ENCODE measurements at places on chromosomes 11 and 22. TPM values are rescaled to one million over a fixed set of nuclear protein-coding genes. Genes with fewer than 3 reads are reported as not detected.

DNA sequence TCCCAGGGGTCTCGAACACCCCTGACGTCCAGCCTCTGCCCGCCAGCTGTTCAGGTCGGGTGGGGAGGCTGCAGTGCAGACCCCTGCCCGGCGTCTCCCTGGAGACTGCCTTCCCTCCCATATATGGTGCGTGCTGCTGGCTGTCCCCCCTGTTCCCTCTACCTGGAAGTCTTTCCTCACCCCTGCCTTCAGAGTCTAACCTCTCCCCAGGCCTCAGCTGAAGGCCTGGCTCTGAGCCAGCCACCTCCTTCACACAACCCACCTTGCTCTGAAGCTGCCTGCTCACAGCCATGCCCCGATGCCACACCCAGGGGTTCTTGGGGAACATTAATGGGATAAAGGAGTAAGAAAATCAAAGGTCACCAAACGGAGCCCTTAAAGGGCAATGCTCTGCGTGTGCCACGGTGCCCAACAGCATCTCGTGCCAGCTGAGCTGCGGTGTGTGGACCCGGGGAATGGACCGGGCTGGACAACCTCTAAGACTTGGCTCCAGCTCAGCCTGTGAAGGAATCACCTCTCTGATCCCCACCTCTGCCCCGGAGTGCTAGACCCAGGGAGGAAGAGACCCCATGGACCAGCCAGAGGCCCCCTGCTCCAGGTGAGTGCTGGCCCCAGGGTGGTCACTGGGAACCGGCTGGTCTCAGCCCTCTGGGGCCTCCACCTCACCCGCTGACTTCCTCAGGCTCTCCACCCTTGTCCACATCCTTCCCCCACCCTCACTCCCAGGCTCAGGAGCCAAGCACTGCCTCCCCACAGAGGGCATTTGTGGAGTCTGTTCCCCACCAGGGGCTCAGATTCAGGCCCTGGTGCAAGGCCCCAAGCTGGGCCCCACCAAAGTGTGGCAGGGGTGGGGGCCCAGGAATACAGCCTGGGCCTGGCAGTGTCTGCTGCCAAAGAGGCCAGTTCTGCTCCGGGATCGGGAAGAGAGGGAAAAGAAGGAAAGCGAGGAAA is at the start of gene NLRP6:
Gene NLRP6 (plus strand): TSS at position 407 of the 951 bp plus-strand sequence. CDS start 163 bp downstream, at position 570.
- no peak for DNase-seq

The SPI1 gene
- total RNA-seq: not detected

GRCh38 chr22:45240104-45240809 is 437 bp downstream of the KIAA0930 start:
- DNase-seq: no peak

The POTEH gene
- 1.2 TPM for total RNA-seq

DNA sequence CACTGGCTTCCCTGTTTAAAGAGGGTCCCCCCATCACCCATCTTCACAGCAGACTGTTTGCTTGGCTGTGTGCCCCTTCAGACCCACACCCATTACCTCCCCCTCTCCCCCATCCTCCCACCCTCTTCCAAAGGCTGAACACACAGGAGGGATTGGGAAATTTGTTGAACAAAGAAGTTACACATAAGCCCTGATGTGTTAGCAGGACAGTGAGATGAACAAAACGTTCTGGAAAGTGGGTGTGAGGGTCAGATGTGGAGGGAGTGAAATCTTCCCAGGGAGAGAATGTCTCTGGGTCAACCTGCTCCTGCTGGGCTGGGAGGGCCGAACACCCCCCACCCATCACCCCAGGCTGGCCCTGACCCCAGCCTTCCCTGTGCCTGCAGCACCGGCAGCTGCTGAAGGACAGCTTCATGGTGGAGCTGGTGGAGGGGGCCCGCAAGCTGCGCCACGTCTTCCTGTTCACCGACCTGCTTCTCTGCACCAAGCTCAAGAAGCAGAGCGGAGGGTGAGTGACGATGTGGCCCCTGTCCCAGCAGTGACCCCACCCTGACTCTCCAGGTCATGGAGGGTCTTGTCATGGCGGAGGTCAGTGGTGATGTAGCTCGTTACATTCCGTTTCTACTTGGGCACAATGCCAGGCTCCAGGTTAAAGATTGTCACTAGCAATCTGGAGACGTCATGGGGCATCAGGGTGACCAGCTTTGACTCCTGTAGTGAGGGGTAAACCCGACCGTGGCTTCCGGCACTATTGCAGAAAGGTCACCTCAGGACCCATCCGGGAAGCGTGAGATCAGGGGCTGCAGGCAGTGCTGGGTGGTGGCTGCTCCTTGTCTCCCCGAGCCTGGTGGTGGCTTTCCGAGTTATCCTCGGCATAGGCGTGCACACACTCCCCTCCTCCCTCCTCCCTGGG is 103.5 kb downstream of the BCR start:
- DNase-seq: no peak

DNA sequence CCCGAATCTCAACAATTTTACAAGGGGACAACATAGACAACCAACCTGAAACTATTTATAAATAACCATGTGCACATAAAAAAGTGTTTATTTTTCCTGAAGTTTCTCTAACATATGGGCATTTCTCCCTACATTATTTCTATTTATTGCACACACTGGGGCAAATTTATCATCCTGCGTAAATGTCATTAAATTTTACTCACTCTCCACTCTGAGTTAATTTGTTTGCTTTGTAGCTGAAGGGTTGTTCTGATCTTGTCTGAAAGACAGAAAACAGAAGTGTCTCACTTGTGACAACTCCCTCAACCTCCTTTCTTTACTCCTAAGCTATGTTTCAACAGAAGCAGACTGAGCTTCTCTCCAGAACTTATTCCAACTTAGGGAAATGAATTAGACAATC is 194.2 kb downstream of the HIPK3 start:
- no peak for DNase-seq
